ENCODE measurements at places on chromosomes 6 and 20. TPM values are rescaled to one million over a fixed set of nuclear protein-coding genes. Genes with fewer than 3 reads are reported as not detected.

GRCh38 chr6:455006-455585 lies 63.5 kb downstream of the IRF4 start:
- no peak for DNase-seq

DNA sequence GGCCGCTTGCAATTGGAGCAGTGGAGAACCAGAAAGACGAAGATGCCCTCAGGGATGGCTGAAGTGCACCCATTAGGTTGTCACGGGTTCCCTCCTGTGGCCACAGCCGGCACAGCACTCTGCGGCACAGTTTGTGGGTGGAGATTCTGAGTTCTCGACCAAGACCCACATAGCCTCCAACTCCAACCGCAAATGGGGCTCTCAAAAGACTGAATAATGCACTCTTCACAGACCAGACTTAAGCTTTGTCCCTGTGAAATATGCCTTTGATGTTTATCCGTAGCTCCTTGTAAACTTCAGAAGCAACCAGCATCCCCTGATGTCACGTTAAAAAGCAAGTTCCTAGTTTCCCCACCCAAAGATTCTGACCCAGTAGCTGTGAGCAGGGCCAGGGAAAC lies 934 bp upstream of the CST9 start:
- peak; percentile 95 for DNase-seq

DNA sequence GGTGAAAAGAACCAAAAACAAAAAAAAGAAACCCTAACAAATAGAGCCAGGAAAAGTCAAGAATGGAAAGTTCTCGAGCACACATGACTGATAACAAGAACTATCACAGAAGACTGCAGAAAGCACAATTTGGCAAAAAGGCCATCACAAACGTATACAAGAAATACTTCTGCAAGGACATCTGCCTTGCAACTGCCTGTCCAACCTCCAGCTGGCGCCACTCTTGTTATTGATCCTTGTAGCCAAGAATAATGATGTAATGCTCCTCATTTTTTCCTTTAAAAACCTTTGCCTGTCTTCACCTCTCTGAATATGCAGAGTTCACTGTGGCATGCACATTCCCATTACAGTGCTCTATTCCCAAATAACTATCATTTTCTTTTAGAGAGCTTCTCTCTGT lies 87.9 kb upstream of the BMP5 start:
- DNase-seq, result no peak

- no peak for DNase-seq
Measured at GRCh38 chr20:25690427-25690826, 6.2 kb downstream of the ZNF337 start.

- no peak for DNase-seq
Measured at GRCh38 chr20:17617868-17618672, 48.2 kb downstream of the DSTN start.

PTGIS gene
- 40.2 TPM for total RNA-seq

ANGPT4 gene
- 0.06 TPM for total RNA-seq

DNA sequence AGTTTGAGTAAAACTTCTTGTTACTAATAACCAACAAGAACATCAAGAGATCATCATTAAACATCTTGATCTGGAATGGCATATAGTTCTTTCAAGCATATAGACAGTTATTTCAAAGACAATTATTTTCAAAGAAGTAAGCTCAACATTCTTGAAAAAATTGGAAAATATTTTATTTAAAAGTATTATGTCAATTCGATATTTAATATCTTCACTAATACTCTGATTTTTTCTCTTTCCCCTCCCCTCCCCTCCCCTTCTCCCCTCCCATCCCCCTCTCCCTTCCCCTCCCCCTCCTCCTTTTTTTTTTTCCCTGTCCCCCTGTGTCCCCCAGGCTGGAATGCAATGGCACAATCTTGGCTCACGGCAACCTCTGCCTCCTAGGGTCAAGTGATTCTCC lies 82.8 kb downstream of the SASH1 start:
- DNase-seq, result no peak

TCF15 gene
- 6.9 TPM for total RNA-seq

DNA sequence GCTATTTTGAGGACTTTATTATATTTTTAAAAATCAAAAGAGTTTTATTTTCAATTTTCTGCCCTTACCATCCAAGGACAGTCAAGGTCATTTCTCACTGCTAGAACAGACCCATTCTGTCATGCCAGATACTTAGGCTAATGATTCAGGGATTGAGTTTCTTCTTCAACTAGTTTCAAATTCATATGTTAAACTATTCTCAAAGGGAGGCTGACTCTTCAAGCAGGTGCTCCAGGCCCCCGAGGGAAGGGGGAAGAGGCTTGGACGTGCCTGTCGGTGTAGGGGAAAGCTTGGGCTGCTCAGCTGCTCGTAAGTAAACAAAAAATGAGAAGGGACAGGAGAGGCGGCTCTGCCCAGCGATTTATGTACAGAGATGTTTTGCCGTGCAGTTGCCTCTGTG lies 69.4 kb upstream of the MYLIP start:
- DNase-seq, result peak; percentile 49

GRCh38 chr6:132748446-132748845 lies 9.3 kb downstream of the VNN2 start:
- DNase-seq, result no peak

KIAA0408 gene
- 10.8 TPM for total RNA-seq

- DNase-seq, result no peak
Measured at GRCh38 chr6:152100183-152100618, 292.7 kb downstream of the ESR1 start.

SRSF12 gene
- total RNA-seq, result 4.2 TPM

DNA sequence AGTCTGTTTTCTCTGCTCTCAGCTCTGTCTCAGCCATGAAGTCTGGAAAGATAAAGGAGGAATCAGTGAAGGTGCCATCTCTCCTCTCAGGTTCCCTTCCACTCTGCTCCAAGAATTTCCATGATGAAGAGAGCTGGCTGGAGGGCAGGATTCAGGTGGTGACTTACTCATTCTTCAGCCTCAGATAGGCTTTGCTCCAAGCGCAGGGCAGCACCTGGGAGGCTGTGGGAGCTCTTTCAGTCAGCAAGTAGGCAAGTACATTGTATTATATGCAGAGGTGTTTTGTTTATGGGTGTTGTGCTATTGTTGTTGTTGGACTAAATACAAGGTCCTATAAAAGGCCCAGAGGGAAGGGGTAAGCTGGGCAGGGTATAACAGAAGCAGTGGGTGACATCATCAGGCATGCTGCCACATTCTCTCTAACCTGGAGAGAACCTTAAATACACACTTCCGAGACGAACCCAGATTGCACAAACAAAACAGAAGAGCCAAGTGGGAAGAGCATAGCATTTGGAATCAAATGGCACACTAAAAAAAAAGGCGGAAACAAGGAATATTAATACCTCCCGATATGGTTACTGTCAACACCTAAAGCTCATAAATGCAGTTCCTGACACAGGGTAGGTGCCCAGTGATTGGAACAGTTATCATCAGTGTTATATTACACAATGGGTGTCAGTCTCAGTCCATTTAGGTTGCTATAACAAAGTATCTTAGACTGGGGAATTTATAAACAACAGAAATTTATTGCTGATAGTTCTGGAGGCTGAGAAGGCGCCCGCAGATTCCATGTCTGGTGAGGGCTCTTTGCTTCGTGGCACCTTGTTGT lies 14.5 kb upstream of the PSMG4 start:
- DNase-seq, result no peak

GRM1 gene
- 1.3 TPM for total RNA-seq

- DNase-seq, result no peak
Measured at GRCh38 chr6:83709748-83710050, 798 bp upstream of the SNAP91 start.

STK38 gene
- 19.8 TPM for total RNA-seq

DNA sequence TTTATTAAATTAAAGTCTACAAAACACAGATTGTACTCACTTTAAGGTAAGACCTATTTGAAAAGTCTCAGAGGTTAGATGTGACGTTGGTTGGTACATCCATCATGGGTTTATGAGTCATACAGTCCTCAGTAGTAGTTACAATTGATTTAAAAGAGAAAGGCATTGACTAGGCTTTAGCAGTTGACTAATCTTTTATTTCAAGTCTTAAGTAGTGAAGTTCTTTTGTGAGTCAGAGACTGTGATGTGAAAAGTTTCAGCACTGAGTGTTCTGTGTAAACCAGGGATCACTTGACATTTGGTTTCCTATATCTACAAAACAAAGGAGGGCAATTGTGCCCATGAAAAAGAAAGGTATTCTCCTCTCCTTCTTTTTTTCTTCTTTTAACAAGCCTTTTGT lies 221.3 kb downstream of the GRIK2 start:
- DNase-seq, result peak; percentile 61

DNA sequence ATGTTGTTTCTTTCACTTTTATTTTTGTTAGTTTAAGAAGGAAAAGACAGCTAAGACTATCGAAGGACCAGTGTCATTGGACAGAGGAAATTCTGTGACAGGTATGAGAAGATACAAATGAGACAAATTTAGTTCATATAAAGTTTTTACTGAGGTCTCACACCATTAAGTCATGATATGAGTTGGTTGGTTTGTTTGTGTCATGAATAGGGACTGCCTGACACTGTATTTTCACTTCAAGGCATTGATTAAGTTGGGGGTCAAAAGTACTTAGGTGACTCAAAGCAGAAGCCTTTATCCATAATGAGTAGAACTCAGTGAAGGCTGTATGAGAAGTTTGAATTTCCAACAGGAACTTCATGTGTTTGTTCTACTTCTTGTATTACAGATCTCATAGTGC lies 21.3 kb upstream of the HIVEP2 start:
- DNase-seq, result no peak

- DNase-seq, result no peak
Measured at GRCh38 chr6:116827561-116828240, 1.2 kb downstream of the GPRC6A start.

DNA sequence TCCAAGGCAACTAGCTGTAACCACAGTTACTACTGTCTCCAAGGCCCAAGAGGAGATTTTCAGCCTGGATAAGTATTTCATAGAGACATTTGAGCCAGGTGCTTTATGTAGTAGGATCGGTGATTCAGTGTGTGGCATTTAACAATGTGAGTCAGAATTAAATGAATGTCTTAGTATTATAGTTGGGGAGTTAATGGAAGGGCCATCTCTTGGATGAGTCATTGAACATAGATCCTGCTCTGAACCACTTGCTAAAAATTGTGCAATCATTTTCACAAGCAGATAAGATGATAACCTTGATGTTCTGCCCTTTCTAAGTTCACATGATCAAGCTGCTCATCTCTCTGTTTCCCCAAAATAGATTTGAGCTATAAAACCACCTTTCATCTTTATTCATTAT lies 668.9 kb upstream of the CITED2 start:
- DNase-seq, result no peak

HMGCLL1 gene
- 0.41 TPM for total RNA-seq

- no peak for DNase-seq
Measured at GRCh38 chr6:52253494-52253893, 9.2 kb upstream of the IL17F start.

GRCh38 chr20:47088335-47088734 lies 193.7 kb downstream of the EYA2 start:
- no peak for DNase-seq

FAM217A gene
- not detected for total RNA-seq
